Activated T-cell treated with anti-CD3 and anti-CD28 coated beads, Interleukin-2, amount 50 U/mL, for 4 hours (primary cell): ENCODE measurements at places on chromosomes 16 and 17.

DNA sequence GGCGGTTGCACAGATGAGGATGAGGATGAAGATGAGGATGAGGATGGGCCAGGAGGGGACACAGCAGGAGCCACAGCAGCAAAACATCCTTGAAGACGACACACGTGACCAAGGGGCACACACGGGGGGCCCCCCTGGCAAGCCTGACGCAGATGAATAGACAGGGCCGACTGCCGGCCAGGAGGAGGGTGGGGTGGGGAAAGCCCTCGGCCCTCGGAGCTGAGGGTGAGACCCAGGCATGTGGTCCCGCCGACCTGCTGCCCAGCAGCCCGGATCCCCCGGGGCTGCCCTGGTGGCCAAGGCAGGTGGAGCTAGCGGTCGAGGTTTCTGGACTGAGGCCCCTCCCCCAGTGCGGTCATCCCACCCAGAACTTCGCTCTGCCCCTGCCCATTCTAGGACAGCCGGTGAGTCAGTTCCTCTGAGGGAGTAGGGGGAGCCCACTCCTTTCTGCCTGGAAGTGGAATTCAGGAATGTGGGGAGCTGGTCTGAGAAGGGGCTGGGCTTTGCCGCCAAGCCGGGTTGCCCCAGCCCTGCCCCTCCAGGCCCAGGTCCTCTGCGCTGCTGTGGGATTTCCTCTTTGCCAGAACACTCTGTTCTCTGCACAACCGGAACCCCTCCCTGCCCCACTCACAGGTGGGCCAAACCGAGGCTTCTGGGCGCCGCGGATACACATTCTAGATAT, 9.9 kb downstream of the CYGB start:
- peak; percentile 25 for DNase-seq

- DNase-seq = no peak
Observed at GRCh38 chr16:25143928-25144327, 32.4 kb downstream of the LCMT1 start.

DNA sequence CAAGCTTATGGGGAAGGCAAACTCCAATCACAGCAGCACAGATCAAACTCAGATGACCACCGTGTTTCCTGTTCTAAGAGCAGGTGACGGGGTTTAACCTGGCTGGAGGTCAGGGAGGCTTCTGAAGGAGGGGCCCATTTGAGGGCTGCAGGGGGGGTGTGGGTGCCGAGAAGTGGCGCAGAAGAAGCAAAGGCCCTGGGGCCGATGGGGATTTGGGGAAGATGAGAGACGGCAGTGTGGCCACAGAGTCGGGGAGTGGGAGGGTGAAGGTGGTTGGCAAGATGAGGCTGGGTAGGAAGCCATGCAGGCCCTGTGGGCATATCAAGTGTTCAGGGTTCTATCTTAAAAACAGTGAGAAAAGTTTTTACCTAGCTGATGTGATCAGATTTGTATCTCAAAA, 122.9 kb downstream of the CLEC16A start:
- DNase-seq = no peak

GRCh38 chr17:50148226-50149090, 2.0 kb downstream of the PPP1R9B start:
- peak; percentile 90 for DNase-seq

DNA sequence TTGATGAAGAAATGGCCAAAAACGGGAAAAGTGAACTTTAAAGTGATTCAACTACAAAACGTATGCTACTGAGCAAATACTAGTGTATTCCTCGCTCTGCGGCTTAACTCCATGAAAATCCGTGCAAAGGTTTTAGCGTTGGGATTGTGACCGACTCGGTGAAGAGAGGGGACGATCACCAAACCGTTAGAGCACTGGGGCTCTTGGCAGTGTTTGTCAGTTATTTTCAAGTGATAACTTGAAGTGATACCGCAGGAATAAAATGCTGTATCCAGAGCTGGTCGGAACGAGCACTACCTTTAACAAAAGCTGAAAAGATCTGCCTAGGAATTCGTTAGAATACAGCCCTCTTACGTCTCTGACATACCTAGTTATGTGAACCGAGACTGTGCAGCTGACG, 773 bp upstream of the PPM1D start:
- no peak for DNase-seq

DNA sequence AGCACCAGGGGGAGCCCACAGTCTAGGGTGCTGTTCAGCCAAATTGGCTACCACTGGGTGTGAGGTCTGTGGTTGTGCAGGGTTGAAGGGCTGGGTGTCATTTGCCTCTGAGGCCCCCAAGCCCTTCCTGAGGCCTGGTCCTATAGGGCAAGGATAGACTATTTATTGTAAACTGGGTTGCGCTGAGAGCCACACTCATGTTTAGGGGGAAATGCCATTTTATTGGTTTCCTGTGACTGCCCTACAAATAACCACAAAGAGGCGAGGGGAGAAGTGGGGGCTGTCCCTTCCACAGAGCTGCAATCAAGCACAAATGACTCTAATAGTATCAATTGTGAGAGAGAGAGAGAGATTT, 3.6 kb upstream of the ZCCHC14 start:
- DNase-seq = no peak

- no peak for DNase-seq
Observed at GRCh38 chr17:35155246-35155645, 7.6 kb downstream of the UNC45B start.

DNA sequence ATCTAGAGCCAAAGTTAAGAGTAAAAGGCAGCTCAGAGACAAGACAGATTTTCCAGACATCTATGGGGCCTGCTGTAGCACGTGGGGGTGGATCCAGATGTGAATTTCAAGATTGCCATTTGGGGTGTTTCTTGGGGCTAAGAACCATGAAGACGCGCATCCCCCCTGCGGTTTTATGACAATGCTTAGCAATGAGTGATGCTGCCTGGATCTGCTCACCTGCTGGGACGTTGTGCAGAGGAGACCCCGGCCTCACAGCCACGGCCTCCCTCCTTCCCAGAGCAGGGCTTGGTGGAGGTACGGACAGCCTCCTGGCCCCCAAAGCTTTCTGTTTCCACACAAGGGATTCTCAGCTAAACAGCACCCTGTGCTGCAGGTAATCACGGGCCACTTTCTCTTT, 151.5 kb upstream of the DYNLRB2 start:
- DNase-seq = no peak

DNA sequence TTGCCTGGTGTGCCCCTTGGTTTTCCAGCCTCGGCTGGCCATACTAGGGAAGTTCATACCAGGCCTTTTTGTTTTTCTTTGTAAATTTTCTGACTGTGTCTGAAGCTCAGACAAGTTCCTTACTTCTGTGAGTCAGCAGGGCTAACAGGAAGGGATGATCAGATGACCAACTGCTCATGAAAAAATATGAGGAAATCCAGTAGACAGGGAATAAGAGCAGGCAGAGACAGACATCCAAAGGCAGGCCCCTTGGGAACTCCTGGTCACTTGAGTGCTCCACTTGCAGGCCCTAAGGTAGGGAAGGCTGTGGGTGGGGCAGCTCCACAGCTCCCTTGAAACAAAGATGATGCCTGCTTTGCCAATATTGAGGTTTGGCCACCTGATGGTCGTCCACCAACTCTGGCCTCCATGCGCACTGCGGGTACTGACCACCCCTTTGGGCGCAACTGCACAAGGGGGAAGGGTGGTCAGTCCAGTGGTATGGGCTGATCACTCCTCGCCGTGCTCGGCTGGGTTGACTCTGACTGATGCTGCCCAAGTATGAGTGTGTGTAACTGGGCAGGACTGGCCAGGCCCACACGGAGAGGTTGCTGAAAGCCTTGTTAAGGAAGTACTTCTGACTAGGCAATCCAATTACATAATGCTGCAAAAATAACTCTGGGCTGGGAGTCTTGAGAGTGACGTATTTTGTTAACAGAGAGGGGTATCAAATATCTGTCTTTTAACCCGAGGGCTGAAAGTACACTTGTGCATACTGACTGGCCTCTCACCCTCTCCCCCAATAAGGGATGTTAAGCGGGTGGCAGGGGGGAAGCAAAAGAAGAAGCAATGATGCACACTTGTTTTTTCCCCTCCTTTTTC, 20.8 kb upstream of the ZFHX3 start:
- no peak for DNase-seq

DNA sequence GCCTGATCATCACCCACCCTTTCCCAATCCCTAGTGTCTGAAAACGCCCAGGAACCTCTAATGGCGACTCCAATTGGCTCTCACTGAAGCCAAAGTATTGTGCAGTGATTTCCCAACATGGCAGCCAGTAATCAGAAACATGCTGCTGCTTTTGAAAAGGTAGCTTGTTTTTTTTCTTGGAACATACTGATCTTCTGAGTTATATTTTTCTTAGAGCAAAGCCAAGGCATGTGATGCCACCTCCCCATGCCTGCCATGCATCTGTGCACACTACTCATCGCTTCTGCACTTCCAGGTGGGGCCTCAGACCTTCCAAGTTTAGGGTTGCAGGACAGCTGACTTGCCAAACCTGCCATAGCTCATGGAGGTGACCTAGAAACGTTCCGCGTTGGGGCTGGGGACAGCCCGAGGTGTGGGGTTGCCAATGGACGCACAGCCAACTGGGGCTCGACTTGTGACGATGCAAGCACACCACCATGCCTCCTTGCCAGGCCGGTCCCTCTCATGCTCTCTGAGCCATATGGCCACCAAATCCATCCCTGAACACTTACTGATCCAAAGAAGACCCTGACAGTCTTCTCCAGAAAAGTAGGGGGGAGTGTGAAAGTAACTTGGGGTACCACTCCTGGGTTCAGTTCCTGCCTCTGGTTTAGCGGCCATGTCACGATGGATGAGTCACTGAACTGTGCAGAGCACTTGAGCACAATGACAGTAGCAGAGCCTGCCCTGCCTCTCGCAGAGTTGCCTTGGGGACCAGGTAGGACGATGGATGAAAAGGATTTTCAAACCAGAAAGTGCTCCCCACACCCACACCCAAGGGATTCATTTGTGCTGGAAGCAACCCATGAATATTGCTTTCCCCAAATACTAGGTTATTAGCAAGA, 155.7 kb downstream of the CCDC182 start:
- no peak for DNase-seq

GRCh38 chr17:49567871-49568694, 7.6 kb upstream of the NXPH3 start:
- DNase-seq = peak; percentile 82

DNA sequence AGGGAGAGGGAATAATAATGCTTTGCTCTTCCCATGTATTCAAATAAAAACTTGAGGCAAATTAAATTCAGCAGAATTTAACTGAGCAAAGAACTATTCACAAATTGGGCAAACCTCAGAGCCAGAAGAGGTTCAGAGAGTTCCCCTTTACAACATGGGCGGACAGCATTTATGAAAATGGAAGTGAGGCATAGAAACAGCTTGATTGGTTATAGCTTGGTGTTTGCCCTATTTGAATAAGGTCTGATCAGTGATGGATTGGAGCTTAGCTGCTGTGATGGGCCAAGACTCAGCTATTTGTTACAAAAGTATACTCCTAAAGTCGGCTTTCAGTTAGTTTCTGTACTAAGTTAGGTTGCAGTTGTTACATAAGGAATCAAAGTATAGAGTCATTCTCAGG, 63.0 kb downstream of the TMEM100 start:
- no peak for DNase-seq

- DNase-seq = no peak
Observed at GRCh38 chr17:50487213-50488096, 8.8 kb downstream of the RSAD1 start.

DNA sequence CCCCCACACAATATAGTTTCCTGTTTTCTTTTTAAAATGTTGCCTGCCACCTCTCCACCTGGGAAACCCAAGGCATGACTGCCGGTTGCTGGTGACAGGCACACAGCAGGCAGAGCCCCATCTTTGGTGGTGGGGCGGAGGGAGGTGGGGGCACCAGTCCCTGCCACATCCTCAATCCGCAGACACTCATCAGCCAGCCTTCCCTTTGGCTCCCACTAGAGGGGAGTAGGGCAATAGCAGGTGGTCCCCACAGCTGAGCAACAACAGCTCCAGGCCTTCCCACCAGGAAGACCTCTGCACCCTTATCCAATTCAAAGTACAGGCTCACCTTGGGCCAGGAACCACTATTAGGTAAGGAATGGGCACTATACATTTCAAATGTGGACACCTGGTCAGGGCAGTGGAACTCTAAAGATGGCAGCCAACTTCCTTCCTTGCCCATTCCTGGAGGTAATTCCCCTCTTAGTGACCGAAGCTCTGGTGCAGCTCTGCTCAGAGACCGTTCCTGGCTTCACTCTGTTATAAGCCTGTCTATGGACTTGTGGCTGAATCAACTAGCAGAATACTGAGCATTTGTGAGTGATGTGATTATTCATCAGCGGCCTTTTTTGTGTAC, 13.9 kb downstream of the RECQL5 start:
- no peak for DNase-seq

DNA sequence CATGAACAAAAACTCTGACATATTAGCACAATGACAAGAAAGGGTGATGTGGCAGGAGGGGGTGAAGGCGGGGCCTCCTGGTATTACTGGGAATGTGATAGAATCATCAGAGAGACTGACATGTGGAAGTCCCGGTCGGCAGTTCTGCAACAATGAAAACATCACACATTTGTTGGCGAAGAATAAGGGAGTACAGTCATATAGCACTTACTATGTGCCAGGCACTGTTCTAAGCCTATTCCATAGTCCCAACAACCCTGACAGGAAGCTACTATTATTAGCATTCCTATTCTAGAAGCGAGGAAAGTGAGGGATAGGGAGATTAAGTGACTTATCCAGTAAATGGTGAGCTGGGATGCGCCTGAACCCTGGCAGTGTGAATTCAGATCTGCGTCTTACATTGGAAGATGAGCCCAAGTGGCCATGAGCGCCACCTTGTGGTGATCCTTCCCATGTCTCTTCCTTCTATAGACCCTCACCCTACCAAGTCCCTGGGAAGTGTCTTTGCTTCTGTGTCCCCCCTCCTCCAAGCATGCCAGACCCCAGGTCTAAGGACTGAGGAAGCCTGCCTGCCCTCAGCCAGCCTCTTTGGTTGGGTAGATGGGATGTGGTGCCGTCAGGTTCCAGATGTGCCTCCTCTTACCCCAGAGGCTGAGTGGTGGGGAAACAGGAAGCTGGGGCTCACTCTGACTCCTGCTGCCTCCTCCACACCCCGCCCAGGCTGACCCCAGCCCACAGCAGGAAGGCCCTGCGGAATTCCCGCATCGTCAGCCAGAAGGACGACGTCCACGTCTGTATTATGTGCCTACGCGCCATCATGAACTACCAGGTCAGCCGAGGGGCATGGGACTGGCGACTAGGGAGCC, 14.0 kb downstream of the FMNL1 start:
- DNase-seq = peak; percentile 81

DNA sequence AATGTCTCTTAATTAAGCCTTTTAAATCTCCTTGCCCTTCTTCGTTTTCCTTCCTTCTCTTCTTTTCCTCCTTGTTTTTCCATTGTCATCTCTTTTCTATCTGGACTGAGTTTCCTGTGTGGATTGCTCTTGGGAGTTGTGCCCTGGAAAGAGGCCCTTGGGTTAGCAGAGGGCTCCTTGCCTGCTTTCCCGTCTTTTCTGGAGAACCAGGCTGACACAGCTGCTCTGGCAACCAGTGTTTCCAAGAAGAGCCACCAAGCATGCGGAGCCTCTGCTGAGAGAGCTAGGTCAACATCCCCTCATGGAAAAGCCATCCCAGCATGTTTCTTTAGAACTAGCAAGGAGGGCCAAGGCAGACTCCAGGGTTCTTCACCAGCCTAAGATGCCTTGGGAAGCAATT, 75.4 kb downstream of the HLF start:
- DNase-seq = no peak

DNA sequence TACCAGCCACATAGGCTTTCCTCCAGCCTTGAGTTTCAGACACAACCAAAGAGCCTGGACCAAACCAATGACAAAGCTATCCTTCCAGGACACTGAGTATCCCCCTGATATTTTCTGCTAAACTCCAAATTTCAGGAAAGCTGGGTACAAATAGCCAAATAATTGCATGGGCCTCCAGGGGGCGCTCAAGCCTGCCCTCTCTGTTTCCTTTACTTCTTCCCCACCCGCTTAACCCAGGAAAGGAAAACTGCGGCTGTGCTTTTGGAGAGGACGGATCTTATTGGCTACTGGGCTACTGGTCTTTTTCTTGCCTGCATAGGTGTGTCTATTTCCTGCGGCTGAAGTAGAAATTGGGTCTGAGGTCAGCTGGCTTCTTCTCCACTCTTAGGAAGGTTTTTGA, 30.1 kb downstream of the GNGT2 start:
- peak; percentile 69 for DNase-seq
